Ovary (tissue), 10 donors: ENCODE measurements at places on chromosomes 11 and 22. TPM values are rescaled to one million over a fixed set of nuclear protein-coding genes. Genes with fewer than 3 reads are reported as not detected.

- H3K27me3 ChIP-seq, result no peaks in the 10 kb centered on the region
- H3K4me1 ChIP-seq, result no peaks in the 10 kb centered on the region
- no peak for DNase-seq
- H3K27ac ChIP-seq, result no peak overlapping the region
Observed at GRCh38 chr11:40602866-40603552, 856.4 kb downstream of the LRRC4C start.

GRCh38 chr22:44429941-44430587 lies 68.0 kb downstream of the RTL6 start:
- no peaks in the 10 kb centered on the region for H3K36me3 ChIP-seq
- H3K27ac ChIP-seq, result no peak overlapping the region
- no peaks in the 10 kb centered on the region for H3K4me1 ChIP-seq
- no peaks in the 10 kb centered on the region for H3K27me3 ChIP-seq
- no peak for DNase-seq

DNA sequence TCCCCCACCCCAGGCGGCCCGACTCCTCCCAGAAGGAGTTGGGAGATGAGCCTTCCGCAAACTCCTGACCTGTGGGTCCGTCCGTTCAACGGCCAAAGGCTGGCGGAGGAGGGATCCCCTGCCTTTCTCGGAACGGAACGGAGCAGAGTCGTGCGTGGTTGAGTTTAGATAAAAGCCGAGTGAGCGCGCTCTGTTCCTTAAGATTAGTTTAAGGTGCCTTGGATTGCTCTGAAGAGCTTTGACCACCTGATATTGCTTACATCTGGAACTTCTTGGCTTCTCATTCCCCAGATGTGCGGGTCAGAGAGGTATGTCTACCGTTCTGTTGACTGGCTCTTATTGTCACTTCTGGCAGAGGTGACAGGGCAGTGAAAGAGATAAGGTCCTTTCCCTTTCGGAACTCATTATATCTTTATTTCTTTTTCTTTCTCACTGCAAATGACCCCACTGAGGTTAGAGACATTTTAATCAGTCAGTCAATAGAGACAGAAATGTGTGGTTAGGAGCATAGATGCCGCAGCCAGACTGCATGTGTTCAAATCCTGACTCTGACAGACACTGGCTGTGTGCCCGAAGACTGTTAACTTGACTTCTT lies at the start of gene TRIM6:
TSS of gene TRIM6 (plus strand) at position 31 of the 595 bp plus-strand sequence. CDS start at position 292, 261 bp downstream.
- peak; percentile 71 for DNase-seq
- H3K27me3 ChIP-seq, result no peaks in the 10 kb centered on the region
- no peaks in the 10 kb centered on the region for H3K36me3 ChIP-seq
- H3K4me3 ChIP-seq, result peak within 1 kb of the TSS; percentile 40
- peaks cover 7% of the 10 kb centered on the region for H3K4me1 ChIP-seq
- peak within 1 kb of the TSS; percentile 55 for H3K27ac ChIP-seq

- no peaks in the 10 kb centered on the region for H3K4me1 ChIP-seq
- no peaks in the 10 kb centered on the region for H3K27me3 ChIP-seq
- H3K27ac ChIP-seq, result no peak overlapping the region
- H3K4me3 ChIP-seq, result no peak overlapping the region
Observed at GRCh38 chr11:35347921-35348331, 71.4 kb downstream of the SLC1A2 start.

DNA sequence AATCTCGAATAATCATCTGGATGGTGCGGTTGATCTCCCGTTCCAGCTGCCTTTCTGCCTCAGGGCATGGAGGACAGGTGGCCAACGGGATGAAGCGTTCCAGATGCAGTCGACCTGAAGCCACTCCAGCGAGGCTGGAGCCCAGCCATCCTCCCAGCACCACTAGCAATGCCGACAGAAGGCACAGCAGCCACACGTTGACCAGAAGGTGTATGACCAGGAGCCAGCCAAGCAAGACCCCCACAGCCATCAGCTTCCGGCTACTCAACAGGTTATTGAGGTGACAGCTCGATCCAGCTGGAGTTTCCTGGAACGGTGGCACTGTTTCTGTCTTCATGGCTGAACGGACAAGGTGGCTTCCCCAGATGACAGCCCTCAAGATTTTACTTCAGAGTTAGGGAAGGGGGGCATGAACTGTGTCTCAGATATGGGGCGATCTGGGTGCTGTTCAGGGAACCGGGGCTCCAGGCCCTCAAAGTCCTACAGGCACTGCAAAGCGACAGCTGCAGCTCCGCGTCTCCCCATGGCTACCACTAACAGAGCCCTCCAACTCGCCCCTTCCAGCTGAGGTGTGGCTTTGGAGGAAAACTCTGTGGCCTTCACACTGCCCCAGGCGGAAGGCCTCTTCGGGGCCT lies 559 bp downstream of the SNX19 start:
- H3K4me3 ChIP-seq, result peak overlapping the region; percentile 89
- peaks cover 7% of the 10 kb centered on the region for H3K4me1 ChIP-seq
- H3K27me3 ChIP-seq, result no peaks in the 10 kb centered on the region
- H3K27ac ChIP-seq, result no peak overlapping the region
- DNase-seq, result no peak

- no peak overlapping the region for H3K4me3 ChIP-seq
- H3K4me1 ChIP-seq, result no peaks in the 10 kb centered on the region
- H3K27me3 ChIP-seq, result no peaks in the 10 kb centered on the region
- no peak overlapping the region for H3K27ac ChIP-seq
- no peaks in the 10 kb centered on the region for H3K36me3 ChIP-seq
Observed at GRCh38 chr11:44327730-44328129, 17.8 kb upstream of the ALX4 start.

DNA sequence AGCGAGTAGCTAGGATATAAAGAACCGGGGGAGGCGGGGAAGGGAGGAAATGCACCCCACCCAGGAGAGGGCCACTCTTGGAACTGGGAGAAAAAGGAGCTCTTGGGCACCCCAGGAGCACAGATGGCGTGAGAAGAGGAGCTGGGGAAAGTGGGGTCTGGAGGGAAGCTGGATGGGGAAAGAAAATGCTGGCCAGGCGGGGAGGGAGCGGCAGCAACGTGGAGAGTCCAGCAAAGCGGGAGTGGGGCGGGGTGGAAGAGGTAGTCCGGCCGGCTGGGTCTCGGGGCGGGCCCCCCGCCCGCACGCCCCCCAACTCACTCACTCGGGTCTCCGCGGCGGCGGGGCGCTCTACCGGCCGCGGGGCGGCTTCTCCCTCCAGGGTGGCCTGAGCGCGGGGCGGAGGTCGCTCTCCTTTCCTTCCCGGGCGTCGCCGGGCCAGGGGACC lies 522 bp downstream of the TOB2 start:
- no peaks in the 10 kb centered on the region for H3K36me3 ChIP-seq
- peak overlapping the region; percentile 94 for H3K4me3 ChIP-seq
- H3K27me3 ChIP-seq, result no peaks in the 10 kb centered on the region
- peaks cover 6% of the 10 kb centered on the region for H3K4me1 ChIP-seq

DNA sequence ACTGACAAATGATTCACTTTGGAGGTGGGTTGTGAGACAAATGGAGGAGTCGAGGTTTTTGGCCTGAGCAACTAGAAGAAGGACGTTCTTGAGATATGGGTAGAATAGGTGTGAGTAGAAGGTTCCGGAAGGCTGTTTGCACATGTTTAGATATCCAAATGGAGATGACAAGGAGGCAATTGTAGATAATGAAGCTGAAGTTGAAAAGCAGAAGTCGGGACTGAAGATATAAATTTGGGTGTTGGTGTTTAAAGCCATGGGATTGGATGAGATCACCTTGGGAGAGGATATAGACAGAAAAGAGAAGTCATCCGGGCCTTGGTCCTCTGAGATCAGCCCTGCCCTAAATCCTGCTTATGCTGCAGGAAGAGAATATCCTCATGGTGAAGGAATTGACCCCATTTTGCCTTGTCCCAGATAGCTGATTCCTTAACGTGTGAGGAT lies 75.5 kb upstream of the CD44 start:
- no peaks in the 10 kb centered on the region for H3K27me3 ChIP-seq
- no peaks in the 10 kb centered on the region for H3K36me3 ChIP-seq
- H3K4me3 ChIP-seq, result no peak overlapping the region
- DNase-seq, result no peak

DNA sequence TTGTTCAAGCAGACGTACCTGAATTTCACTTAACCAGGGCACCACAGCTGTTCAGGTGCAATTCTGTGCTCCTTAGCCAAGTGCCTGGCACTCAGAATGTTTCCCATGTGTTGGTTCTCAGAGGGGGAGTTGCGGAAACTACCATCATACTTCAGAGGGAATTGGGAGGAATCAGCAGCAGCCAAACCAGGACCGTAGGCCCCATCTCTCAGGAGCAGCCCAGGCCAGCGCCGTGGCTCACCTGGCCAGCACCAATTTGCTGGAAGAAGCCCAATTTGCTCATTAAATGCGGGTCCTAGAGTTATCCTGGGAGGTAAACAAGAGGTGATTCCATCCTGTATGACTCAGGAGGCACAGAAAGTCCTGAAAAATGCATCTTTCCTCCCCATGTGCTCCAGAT lies 435.4 kb downstream of the BRD1 start:
- DNase-seq, result no peak
- H3K4me1 ChIP-seq, result no peaks in the 10 kb centered on the region
- H3K36me3 ChIP-seq, result no peaks in the 10 kb centered on the region
- H3K27ac ChIP-seq, result no peak overlapping the region
- no peak overlapping the region for H3K4me3 ChIP-seq
- H3K27me3 ChIP-seq, result no peaks in the 10 kb centered on the region

DNA sequence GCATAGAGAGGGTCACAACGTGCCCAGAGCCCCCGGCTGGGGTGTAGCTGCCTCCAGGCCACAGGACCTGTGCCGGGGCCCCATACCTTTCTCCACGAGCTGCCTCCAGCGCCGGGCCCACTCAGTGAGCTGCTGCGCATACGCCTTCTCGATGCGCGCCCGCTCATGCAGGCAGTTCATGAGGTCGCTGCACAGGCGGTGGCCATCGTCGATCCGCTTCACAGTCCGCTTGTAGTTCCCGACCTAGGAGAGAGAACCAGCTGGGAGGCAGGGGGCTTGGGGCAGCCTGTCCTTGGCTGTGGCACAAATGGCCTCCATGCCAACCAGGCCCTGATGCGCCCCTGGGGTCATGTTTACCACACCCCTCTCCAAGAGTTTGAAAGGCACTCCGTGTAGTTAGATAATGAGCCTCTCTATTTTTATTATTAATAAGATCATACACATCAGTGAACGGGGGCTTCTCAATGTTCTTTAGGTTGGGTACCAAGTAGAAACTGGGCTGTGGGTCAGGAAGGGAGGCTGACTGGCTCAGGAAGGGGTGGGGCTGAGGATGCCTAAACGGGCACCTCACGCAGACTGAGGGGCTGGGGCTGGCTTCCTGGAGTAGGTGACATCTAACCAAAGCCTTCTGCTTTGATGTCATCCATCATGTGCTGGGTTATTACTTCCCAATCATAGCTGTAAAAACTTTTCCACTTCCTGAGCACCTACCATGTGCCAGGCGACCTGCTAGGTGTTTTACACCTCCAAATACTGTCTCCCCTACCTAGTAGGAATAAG lies 36.5 kb upstream of the ARFGAP3 start:
- H3K4me1 ChIP-seq, result no peaks in the 10 kb centered on the region
- no peak overlapping the region for H3K27ac ChIP-seq
- H3K27me3 ChIP-seq, result no peaks in the 10 kb centered on the region
- no peaks in the 10 kb centered on the region for H3K36me3 ChIP-seq
- DNase-seq, result no peak

DNA sequence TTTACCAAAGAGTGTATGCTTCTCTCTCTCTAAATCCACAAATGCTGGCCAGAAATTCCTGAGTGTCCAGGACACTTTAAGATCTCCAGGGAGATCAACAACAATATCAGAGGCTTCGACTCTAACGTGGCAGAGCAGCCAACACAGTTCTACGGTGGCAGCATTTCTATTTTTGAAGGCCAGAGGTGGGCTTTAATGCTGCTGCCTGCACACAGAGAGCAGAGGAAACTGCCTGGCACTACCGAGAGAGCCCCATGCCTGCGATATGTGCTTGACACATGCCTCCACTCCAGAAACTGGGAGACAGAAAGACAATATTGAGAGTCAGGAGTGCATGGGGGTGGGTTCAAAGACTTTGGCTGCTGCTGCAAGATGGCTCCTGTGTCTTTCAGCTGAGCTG lies 48.8 kb upstream of the GALNT18 start:
- DNase-seq, result no peak
- no peaks in the 10 kb centered on the region for H3K36me3 ChIP-seq
- no peak overlapping the region for H3K27ac ChIP-seq

DNA sequence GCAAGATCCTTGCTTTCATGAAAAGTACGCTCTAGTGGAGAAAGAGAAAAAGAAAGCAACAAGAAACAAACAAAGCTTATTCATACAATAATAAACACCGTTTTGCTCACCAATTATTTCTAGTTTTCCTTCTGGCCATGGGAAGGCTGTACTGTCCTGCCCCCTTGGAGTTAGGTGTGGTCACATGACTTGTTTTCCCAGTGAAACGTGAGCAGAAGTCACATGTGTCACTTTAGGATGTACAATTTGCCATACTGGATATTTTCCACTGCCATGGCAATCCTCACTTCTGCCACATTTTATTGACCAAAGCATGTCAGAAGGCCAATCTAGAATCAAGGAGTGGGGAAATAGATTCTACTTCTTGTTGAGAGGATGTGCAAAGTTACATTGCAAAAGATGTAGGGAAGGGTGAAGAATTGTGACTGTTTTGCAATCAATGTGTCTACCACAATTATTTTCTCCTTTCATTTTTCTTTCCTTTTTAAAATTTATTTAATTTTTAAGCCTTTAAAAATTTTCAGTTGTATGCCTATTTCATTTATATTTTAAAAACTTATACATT lies 24.3 kb upstream of the TRAF6 start:
- no peaks in the 10 kb centered on the region for H3K36me3 ChIP-seq
- no peak overlapping the region for H3K27ac ChIP-seq
- DNase-seq, result no peak
- H3K27me3 ChIP-seq, result no peaks in the 10 kb centered on the region
- H3K4me1 ChIP-seq, result no peaks in the 10 kb centered on the region

- H3K27ac ChIP-seq, result no peak overlapping the region
- no peak overlapping the region for H3K4me3 ChIP-seq
- no peaks in the 10 kb centered on the region for H3K36me3 ChIP-seq
- H3K27me3 ChIP-seq, result no peaks in the 10 kb centered on the region
- no peak for DNase-seq
Observed at GRCh38 chr11:109698237-109698636, 276.2 kb downstream of the C11orf87 start.

The KRTAP5-9 gene
- polyA plus RNA-seq, result 0.17 TPM

The TBX1 gene
- polyA plus RNA-seq, result 3.2 TPM

The EMID1 gene
- polyA plus RNA-seq, result 2.6 TPM

The FGF19 gene
- not detected for polyA plus RNA-seq

The PVALB gene
- not detected for polyA plus RNA-seq
